Epithelial cell of proximal tubule (primary cell): ENCODE measurements at places on chromosomes 4 and X. TPM values are rescaled to one million over a fixed set of nuclear protein-coding genes. Genes with fewer than 3 reads are reported as not detected.

Gene FAM120C
- total RNA-seq: 4.4 and 6.2 TPM in 2 replicates

Gene GLRB
- total RNA-seq: 6.6 and 15.8 TPM in 2 replicates

Gene FAT4
- total RNA-seq: 0.58 and 1.4 TPM in 2 replicates

Gene MAGED4
- total RNA-seq: 13.2 and 76.4 TPM in 2 replicates

Gene ANXA5
- 308 and 352 TPM in 2 replicates for total RNA-seq

Gene MID1IP1
- 70.2 and 75.6 TPM in 2 replicates for total RNA-seq

Gene GPR82
- not detected in 2 replicates for total RNA-seq

Gene RBMXL3
- not detected in 2 replicates for total RNA-seq

Gene HSD17B13
- total RNA-seq: not detected in 2 replicates

Gene UGT2A3
- total RNA-seq: 0.06 and 0.22 TPM in 2 replicates

Gene MECP2
- total RNA-seq: 18.1 and 23.4 TPM in 2 replicates

Gene CORIN
- total RNA-seq: 0.12 TPM in 1 of 2 replicates, not detected in the other
